ENCODE measurements at places on chromosomes 1 and 21. TPM values are rescaled to one million over a fixed set of nuclear protein-coding genes. Genes with fewer than 3 reads are reported as not detected.
A peak's percentile ranks its signal among the peaks of the same experiment; 100 is the strongest.

The CDA gene
- total RNA-seq, result 2.9 TPM

The RABGGTB gene
- 54.3 TPM for total RNA-seq

- no peak for DNase-seq
Observed at GRCh38 chr1:41958015-41958673, 39.4 kb upstream of the HIVEP3 start.

DNA sequence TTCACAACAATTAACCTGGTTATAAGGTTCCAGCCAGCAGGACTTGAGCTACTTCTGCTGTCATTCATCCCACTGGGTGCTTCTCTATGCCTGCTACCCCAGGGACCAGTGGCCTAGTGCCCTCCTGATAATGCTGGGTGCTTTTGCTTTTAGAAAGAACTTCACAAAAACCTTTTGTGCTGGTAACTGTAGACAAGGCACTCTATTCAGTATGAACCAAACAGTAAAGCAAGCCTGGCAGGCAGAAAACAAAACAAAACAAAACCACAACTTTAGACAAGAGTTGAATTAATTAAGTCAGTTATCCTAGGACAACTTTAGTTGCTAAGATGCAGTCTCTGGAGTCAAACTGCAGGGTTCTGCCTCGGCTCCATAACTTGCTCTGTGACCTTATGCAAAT is 61.9 kb upstream of the ADGRL2 start:
- no peak for DNase-seq

GRCh38 chr1:113040041-113040440 is 33.0 kb upstream of the LRIG2 start:
- no peak for DNase-seq

GRCh38 chr21:43209575-43210453 is 41.0 kb downstream of the CRYAA start:
- DNase-seq, result no peak

DNA sequence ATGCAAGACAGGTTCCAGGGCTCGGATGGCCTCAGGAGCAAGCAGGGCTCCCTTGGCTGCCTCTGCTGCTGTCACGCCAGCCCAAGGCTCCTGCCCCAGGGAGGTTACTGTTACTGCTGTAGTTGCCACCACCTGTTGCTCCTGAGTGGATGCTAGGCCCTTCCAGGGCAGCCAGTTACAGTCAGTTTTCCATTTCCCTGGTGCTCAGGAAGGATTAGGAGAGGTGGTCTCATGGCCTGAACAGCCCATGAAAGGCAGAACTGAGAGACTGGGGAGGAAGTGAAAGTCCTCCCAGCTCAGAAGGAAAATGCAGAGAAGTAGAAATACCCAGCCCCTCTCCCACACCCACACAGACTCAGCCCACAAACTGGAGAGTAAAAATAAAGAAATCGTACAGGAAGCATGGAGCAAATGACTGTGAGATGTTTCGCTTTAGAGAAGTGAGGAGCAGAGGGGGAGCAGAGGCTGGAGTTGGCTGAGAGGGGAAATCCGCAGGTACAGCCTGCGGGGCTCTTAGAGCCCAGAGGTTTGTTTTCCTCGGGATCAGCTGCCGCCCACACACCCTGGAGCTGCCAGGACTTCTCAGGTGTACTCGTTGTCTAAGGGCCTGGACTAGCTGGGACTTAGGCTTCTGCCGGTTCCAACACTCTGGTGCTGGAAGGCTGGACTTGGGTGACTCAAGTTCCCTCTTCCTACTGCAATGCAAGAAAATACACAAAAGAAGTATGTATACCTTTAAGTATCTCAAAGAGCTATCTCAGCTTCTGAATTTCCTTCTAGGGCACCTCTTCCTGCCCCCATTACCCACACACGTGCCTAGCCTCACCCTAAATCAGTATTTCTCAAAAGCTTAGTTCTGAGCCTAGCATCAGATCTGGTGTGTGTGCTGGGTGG is 2.3 kb downstream of the IL6R start:
- DNase-seq, result no peak

DNA sequence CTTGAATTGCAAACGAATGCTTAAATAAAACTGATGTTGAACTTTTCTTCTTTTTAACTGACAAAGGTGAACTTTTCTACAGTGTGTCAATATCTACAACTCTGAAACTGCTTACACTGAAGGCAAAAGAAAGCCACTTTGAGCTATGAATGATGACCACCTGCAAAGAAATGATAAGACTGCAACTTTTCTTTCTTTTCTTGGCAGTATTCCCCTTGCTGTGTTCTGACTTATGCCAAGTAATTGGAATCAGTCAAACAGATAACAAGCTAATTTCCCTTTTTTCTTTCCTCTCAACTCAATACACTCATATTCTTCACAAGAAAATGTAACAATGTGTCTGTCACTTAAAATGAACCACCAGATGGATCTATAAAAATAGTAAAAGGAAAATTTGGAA is 588.1 kb upstream of the BRINP3 start:
- no peak for DNase-seq

GRCh38 chr1:50278961-50279360 is 144.3 kb downstream of the DMRTA2 start:
- no peak for DNase-seq

DNA sequence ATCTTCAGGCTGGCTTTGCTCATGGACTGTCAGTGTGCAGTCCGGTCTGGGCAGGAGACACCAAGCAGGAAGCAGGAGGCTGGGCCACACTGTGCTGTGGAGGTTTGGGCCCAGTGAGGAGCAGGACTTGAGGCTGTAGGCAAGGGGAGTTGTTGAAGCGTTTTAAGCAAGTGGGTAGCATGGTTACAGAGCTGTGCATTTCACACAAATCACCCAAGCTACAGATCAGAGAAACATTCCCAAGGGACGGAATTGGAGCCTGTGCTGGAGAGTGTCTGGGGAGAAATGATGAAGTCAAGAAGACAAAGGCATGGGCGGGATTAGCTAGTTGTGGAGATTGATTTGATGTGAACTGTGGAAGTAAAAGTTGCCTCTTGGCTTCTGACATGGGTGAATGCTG is 60.9 kb downstream of the KIF21B start:
- no peak for DNase-seq

- DNase-seq, result no peak
Observed at GRCh38 chr1:10324627-10325026, 74.2 kb upstream of the PGD start.

DNA sequence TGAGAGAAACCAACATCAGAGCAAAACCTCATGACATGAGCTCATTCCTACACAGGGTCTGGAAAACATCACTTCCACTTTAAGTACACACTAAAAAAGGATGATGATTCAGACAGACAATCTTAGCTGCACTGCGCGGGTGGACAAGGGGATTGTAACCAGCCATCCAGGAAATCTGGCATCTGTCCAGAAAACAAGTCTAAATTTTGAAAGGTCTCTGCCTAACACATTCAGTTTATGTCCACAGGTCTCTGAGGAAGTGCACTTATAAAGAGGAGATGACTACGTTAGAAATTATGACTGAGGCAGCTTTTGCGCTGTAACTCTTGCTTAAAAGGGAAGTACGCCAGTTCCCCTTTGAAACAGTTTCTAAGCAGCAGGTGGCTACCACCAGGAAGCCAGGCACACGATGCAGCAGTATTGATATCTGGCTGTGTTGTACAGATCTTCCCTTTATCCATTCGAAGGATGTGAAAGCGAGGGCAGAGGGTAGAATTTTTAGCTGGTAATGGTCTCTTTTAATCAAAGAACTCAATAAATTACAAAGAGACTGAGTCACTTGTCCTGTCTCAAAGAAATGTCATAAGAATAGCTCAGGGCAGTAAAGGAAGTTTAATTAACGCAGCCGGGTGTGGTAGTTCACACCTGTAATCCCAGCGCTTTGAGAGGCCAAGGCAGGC is 128.0 kb downstream of the SETD4 start:
- DNase-seq, result peak; percentile 69

DNA sequence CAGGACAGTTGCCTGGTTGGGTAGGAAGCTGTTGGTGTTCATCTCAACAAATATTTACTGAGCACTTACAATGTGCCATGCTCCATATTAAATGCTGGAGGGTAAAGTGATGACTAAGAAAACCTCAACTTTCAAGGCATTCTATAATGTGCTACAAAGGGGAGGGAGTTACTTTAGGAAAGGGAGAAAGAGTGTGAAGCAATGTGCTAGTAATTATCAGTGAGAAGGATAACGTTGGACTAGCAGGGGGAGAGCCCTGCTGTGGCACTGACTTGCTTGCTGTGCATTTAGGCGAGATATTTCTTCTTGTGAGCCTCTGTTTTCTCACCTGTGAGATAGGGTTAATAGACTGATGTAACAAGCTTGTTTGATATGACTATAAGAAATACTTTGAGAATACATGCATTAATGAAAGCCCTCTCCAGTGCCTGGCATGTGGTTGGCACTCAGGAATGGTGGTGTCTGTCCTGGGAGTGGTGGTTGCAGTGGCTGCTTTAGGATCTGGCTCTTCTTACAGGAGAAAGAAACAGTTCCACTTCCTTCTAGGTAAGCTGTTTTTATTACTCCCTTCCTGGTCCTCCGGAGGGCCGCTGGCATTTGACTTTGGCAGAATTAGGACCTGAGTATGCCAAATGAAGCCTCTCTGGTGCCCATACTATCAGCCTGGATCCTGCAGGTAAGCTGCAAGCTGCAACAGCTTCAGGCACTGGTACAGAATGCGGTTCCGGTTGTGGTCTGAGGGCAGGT is 111.1 kb upstream of the COA6 start:
- DNase-seq, result no peak

GRCh38 chr21:17866590-17866989 is 47.4 kb upstream of the C21orf91 start:
- no peak for DNase-seq

- DNase-seq, result no peak
Observed at GRCh38 chr21:46486481-46487126, 27.9 kb downstream of the DIP2A start.

The C1orf53 gene
- 4.9 TPM for total RNA-seq

The KCNN3 gene
- total RNA-seq, result 4.0 TPM

GRCh38 chr21:32035617-32036016 is 162.8 kb downstream of the HUNK start:
- DNase-seq, result no peak

GRCh38 chr1:201791779-201792173 is 37.2 kb upstream of the IPO9 start:
- peak; percentile 56 for DNase-seq

DNA sequence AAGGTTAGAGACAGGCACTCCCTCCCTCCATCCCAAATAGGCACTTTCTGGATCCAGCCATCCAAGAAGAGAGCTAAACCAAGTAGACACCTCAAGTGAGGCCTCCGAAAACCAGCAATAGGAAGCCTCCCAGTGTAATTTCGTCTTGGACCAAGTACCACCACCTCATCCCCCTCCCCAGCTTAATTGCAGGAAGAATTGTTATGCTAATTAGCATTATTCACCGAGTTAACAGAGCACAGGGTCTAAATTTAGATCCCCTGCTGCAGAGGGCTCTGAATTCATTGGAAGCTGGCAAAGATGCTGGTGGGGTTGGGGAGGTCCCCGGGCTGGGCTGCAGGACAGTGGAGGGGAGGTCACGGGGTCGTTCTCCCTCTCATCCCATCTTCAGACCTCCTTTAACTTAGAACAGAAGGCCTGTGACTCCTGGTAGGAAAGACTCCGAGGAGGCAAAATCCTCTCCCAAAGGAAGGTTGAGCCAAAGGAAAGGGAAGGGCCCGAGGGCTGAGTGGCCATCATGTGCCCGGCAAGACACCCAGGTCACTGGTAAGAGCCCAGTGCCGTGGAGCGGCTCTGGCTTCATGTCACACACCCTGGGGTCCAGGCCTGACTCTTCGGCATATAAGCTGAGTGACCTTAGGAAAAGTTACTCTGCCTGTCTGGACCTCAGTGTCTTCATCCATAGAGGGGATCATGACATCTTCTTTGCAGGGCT is 209.2 kb upstream of the GRIK3 start:
- no peak for DNase-seq

- DNase-seq, result no peak
Observed at GRCh38 chr1:111151838-111152237, 11.8 kb downstream of the CEPT1 start.

The PLPPR5 gene
- total RNA-seq, result not detected

DNA sequence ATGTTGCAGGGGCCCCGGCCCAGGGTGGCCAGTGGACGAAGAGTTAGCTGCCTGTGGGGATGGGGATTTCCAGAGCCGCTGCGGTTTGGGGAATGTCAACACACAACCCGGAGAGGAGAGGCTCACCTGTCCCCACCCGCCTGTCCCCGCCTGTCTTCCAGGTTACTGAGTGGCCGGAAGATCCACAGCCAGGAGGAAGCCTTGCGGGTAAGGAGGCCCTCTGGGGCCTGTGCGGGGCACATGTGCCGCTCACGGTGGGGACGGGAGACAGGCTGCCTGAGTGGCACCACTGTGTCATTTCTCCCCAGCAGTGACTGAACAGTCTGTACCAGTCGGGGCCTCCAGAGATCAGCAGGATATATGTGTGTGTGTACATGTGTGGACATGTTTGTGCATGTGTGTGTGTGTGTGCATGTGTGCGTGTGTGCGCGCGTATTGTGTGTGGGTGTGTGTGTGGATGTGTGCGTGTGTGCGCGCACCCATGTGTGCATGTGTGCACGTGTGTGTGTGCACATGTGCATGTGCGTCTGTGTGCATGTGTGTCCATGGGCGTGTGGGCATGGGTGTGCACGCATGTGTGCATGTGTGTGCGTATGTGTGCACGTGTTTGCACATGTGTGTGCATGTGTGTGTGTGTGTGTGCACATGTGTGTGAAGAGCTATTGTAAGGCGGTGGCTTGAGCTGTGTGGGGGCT is 25.6 kb downstream of the CSTB start:
- DNase-seq, result peak; percentile 16

- DNase-seq, result no peak
Observed at GRCh38 chr1:200699871-200700270, 30.2 kb upstream of the DDX59 start.

The NR1I3 gene
- total RNA-seq, result not detected

GRCh38 chr1:218344814-218345672 is at the start of gene TGFB2:
TGFB2 (plus strand) TSS chr1:218345336; CDS start chr1:218346702, 1,366 bp downstream.
- DNase-seq, result peak; percentile 41

GRCh38 chr1:50080904-50081586 is 27.7 kb upstream of the ELAVL4 start:
- DNase-seq, result no peak

The ETS2 gene
- 43.8 TPM for total RNA-seq

DNA sequence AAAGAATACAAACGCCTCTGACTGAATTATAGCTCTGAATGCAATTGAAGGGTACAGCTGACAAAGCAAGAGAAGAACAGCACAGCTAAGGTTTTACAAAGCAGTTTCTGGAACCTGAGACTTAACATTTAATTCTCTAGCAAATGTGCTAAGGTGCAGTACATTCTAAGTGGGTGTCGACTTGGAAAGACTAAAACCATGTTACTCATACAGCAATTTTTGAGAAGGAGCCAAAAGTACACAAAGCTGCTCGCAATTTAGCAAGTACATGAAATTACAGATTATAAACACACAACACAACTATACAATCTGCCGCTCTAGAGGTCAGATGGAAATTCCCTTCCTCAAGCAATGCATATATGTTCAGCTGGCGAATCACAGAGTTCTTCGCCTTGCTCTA is 121.9 kb downstream of the TIAM1 start:
- DNase-seq, result no peak

DNA sequence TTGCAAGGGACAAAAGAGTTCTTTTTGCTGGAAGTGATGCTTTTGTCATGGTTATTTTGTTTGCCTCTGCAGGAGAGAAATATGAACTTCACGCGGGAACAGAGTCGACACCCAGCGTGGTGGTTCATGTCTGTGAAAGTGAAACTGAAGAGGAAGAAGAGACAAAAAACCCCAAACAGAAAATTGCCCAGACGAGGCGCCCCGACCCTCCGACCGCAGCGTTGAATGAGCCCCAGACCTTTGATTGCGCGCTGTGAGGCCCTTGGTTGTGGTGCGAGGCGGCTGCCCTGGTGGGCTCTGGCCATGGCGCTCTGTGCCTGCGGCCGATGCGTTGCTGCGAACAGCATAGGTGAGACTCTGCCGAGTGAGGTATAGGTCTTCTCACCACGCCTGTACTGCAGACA is 20.9 kb upstream of the NCMAP start:
- DNase-seq, result peak; percentile 32

GRCh38 chr1:50148142-50148923 is 39.6 kb downstream of the ELAVL4 start:
- no peak for DNase-seq

The CHIA gene
- total RNA-seq, result not detected
